ENCODE measurements at places on chromosomes 5 and 9.
A peak's percentile ranks its signal among the peaks of the same experiment; 100 is the strongest.

DNA sequence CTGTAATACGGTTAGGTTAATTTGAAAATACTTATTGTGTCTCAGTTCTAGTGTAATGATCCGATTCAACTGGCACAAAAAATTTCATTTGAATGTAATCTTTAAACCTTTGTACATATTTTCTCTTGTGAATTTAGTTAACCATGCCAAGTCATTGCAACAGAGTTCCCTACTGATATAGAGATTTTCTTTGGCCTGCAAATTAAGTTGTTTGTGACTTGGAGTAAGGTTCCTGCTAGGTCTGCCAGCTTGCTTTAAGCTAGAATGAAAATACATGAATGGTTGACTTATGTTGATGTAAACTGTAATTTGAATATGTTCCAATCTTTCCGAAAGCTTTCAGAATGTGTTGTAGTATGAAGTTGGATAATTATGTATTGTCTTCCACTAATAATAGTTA is 1004.1 kb upstream of the EDIL3 start:
- no peak for DNase-seq

DNA sequence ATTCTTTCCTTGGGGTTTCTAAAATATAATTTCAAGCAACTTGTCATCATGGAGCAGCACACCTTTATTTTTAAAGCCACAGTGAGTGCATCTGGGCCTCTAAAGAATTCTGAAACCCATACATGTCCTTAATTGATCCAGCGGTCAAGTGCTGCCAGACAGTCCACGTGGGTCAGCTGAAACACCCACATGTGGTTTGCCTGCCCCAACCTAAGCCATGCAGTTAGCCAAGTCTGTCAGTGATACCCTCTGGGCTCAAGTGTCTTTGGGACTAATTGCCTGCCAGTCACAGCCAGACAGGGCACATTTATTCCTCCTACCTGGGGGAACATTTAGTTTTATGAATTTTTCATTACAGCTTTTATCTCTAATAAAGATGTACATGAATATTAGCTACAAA is 291.4 kb upstream of the SLC30A5 start:
- no peak for DNase-seq

DNA sequence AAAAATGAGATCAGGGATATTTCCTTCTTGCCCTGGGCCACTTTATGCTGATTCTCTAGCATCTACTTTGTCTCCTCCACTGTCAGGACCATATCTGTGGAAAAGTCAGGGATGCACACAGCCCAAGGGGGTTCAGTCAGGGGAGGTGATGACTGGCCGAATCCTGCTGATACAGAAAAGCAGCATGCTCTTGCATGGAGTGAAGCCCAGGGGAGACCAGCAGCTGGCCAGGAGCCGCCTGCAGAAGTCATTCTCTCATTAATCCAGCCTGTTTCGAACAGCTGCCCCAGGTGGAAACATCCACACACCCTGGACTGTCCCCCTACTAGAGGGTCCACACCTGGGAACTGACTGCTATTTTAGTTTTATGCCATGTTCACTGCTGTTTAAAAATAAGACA is 177.1 kb downstream of the ATP10B start:
- DNase-seq: no peak

DNA sequence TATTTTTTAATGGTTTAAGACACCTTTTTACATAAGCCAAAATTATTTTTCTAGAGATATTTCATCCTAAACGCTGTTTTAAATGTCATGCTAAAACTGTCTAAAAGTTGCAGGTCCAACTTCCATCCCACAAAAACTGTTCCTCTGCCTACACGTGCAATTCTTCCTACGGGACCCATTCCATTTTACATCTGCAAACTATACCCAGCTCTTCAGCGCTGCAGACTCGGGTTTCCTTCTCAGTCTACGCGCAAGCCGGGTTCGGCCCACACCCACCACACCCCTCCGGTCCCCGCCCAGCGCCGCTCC is 8.7 kb downstream of the RANBP6 start:
- DNase-seq: no peak

- no peak for DNase-seq
These were observed 65.0 kb upstream of the CTXN3 start for GRCh38 chr5:127583866-127584265.

GRCh38 chr5:98961665-98962344 is 33.0 kb upstream of the CHD1 start:
- no peak for DNase-seq

DNA sequence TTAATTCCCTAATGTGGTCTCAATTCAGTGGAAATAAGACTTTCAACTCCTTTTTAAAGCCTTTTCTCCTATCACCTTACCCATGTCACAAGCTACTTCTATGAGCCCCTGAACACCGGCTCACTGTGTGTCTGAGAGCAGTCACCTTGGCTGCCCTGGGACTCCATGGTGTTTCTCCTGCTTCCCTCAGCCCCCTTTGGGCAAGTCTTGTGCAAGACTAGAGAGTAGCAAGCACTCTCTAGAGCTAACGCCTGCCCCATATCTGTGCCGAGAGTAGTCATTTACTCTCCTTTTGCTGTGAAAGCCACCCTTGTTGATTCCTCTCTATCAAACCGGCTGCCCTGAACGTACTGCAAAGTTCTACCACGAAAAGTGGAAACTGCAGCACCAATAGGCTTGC is 77.9 kb upstream of the DAB2 start:
- DNase-seq: no peak

GRCh38 chr5:54415896-54416601 is 39.5 kb upstream of the HSPB3 start:
- DNase-seq: no peak

DNA sequence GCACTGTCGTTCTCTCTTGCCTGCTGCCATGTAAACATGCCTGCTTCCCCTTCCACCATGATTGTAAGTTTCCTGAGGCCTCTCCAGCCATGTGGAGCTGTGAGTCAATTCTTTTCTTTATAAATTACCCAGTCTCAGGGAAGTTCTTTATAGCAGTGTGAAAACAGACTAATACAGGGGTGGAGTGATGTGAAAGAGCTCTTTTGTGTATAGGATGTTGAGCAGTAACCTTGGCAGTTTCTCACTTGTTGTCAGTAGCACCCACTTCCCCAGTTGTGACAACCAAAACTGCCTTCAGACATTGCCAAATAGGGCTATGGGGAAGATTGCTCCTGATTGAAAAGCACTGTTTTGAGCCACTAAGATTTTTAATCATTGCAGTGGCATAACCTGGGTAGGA is 552.2 kb upstream of the ZNF462 start:
- no peak for DNase-seq

DNA sequence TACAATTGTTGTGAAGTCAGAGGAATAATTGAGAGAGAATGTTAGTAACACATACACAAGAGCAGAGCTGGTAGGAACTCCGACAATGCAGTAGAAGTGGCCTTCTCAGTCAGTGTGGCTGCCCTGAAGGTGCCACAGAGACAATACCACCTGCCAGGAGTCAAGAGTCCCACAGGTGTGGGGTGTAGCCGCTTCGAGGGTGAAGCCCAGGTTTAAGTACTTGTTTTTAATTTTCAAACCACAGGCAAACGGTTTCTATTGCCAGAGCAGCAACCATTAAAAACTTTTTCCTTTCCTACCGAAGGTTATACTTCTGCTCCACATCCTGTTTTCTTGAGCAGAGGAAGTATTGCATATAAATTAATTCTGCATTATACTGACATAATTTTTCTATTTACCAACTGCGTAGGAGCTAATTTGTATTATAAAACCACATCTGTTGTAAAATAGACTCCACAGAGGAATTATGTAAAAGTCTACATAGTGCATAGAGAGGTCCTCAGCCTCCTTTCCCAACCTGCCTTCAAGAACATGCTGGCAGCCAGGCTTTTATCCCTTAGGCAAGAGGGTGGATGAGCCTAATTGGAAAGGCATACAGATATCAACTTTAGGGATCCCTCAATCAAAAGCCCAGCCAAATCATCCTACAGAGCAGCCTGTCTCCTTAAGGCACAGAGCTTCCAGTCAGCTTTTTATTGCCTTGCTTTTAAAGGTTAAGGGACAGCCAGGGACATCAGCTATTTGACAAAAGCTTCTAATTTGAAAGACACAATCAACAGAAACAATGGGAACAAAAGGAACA is 12.9 kb upstream of the ACTBL2 start:
- no peak for DNase-seq

DNA sequence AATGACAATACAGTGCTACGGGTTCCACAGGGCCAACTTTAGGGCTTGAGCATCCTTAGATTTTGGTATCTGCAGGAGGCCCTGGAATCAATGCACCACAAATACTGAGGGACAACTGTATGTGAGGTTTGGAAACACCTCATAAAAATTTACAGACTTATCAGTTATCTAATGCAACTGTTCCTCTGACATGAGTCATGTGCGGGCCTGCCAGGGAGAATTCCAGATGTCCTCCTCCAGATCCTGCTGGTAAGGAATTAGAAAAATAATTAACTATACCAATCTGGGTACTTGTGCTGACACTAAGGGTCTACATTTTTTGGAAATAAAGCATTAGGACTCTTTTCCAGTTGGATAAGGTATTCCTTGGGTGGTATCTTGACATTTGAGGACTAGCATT is 333.3 kb downstream of the ARRDC3 start:
- no peak for DNase-seq

GRCh38 chr5:53130266-53130665 is 20.7 kb upstream of the MOCS2 start:
- no peak for DNase-seq

DNA sequence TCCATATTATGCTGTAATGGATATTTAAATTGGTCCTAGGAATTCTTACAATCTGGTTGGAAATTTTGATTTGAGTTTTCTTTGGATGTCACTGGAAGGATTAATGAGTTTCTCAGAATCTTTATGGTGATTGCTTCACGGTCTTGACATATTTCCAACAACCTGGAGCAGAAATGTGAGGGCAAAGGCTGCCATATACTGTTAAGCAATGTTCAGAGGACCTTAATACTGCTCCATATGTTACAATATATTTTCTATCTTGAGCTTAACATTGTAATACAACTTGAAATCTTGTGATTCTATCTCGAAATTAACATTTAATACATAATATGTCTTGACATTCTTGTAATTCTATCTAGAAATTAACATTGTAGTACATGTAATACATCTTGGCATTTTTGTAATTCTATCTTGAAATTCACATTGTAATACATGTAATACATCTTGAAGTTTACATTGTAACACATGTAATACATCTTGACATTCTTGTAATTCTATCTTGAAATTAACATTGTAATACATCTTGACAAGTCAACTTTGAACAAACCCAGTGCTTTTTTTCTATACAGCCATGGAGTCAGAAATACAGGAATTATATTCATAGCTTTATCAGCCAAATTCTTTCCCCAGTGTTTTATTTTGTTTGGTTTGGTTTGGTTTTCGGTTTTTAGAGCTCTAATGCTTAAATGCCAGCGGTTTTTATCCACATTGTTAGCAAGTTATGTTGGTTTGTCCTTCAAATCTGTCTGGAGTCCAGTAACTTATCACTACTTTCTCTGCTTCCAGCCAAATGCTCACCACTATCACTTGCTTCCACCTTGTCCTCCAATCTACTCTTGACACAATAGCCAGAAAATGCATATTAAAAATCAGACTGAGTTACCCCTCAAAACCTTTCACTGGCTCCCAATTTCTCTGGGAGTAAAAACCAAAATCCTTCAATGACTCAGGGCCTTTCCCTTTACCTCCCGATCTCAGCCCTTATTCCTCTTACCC is 3.0 kb upstream of the TUT7 start:
- no peak for DNase-seq

- no peak for DNase-seq
These were observed 80.2 kb downstream of the PLAC8L1 start for GRCh38 chr5:146025114-146025680.

GRCh38 chr5:24623031-24623430 is 21.7 kb downstream of the CDH10 start:
- no peak for DNase-seq

DNA sequence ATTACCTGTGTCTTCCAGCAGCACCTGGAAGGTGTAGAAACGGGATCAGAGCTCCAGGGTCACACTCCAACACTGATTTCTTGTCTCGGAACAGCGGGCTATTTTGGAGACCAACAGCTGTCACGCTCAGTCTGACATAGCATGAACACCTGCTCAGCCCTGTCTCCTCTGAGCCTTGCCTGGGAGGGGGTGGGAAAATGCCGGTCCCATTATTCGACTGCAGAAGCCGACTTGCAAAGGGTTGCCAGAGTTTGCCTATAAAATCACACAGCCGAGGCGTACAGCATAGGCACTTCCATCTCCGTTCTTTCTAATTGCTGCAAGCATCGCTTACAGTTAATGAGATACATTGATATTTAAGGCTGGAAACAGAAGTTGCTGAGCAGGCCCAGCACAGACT is 300.8 kb upstream of the MSX2 start:
- DNase-seq: no peak

- no peak for DNase-seq
These were observed 45.2 kb upstream of the RAD23B start for GRCh38 chr9:107237873-107238272.

DNA sequence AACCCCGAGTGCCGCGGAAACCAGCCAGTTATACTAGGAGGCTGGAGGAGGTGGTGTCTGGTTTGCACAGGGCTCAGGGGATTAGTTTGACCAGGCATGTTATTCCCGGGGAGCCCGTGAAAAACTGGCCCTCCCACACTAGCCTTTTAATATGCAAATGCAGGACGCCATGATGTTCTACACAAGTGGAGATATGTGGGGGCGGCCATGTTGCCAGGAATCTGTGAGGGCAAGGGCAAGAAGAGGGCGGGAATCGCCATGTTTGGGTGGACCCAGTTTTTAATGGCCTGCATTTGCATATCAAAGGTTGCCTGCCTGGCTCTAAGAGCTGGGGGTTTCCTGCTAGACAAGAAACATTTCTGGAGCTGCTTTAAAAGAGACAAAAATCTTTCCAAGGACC is 940.7 kb downstream of the CDH18 start:
- no peak for DNase-seq

- peak; percentile 40 for DNase-seq
These were observed 205.8 kb upstream of the IER5L start for GRCh38 chr9:129383561-129384490.

DNA sequence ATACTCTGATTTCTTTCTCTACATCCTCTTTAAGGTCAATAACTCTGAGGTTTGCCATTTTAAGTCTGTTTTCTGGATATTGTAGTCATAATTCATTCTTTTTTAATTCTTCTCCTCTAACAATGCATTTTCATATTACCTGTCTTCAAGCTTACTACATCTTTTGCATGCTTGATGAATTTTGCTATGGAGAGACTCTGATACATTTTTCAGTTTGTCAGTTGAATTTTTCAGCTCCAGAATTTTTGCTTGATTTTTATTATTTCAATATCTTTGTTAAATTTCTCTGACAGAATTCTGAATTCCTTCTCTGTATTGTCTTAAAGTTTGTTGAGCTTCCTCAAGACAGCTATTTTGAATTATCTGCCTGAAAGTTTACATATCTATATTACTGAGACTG is 159.8 kb upstream of the ST8SIA4 start:
- DNase-seq: no peak

- DNase-seq: no peak
These were observed 126.8 kb upstream of the DMRT1 start for GRCh38 chr9:714675-715074.

GRCh38 chr5:156634301-156634700 is 215.8 kb upstream of the PPP1R2B start:
- DNase-seq: no peak

DNA sequence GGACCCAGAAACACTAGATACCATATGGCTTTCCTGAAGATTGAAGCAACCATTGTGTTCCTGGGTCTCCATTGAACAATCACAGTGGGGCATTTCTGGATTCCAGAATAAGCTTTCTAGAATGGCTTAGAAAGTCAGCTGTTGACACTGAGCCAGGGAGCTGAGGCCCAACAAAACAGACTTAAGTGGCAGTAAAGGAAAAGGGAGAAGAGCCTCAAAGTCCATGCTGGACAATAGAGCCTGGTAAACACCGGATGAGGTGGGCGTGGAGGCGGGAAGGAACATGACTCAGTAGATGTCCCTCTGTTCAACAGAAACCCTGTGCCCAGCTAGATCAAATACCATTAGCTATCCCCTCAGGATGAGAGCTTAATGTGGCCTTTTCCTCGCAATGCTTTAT is 14.8 kb downstream of the SPARC start:
- DNase-seq: no peak

All from NCI-H1930 (cell line).